Heart right ventricle (tissue), 16 donors: ENCODE measurements at places on chromosomes 1 and 21. TPM values are rescaled to one million over a fixed set of nuclear protein-coding genes. Genes with fewer than 3 reads are reported as not detected.
A peak's percentile ranks its signal among the peaks of the same experiment; 100 is the strongest.

CFAP74 gene
- not detected for total RNA-seq

DNA sequence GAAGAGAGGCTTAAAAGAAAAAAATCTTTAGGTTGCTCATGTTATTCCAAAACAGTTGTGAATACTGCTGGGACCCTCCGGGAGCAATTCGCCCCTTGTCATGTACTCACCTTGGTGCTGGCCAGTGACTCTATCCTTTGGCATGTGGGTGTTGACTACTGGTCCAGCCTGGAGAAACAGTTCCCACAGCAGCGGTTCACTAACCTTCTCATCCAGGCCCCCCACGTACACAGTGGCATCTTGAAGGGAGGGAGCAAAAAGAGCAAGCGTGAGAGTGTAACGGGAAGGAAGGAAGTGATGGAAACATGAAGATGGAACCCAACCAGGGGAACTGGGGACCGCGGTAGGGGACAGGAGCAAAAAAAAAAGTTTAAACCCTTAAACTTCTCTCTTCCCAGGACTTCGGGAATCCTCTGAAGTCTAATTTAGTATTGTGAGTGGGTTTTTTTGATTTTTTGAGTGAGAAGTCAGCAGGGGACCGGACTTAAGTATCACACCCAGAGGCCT, 494 bp downstream of the SF3B4 start:
- peaks cover 5% of the 10 kb centered on the region for H3K4me1 ChIP-seq
- peak overlapping the region; percentile 84 for H3K4me3 ChIP-seq
- no peaks in the 10 kb centered on the region for H3K27me3 ChIP-seq
- peak overlapping the region; percentile 98 for H3K27ac ChIP-seq
- DNase-seq: no peak

FCRL1 gene
- total RNA-seq: not detected

DNA sequence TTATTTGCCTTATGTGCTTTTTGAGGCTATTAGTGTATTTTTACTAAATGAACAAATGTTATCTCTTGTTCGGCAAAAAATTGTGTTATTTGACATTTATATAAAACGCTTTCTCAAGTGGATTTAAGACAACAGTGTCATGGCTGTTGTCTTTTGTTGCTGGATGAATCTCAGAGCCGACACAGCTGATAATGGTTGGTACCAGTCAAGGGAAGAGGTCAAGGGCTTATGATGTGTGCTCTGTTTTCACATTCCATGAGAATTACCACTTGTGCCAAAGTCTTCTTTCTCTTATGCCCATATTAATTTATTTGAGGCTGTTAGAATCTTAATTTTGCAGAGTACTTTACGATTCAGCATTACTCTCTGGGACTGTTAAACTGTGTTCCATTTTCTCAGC, 17.9 kb upstream of the CD101 start:
- H3K4me1 ChIP-seq: peaks cover 22% of the 10 kb centered on the region
- no peaks in the 10 kb centered on the region for H3K27me3 ChIP-seq
- peaks cover 30% of the 10 kb centered on the region for H3K36me3 ChIP-seq
- DNase-seq: no peak

- no peak within 1 kb of the TSS for H3K27ac ChIP-seq
- H3K4me3 ChIP-seq: no peak within 1 kb of the TSS
- H3K27me3 ChIP-seq: no peaks in the 10 kb centered on the region
- H3K4me1 ChIP-seq: peaks cover 12% of the 10 kb centered on the region
These were observed at the start of gene TMCO2 for GRCh38 chr1:40247655-40248054. TMCO2 (plus strand) TSS chr1:40247937; CDS start chr1:40247994, 57 bp downstream.

- no peak overlapping the region for H3K4me3 ChIP-seq
- DNase-seq: no peak
- H3K36me3 ChIP-seq: no peaks in the 10 kb centered on the region
- no peaks in the 10 kb centered on the region for H3K27me3 ChIP-seq
- no peak overlapping the region for H3K27ac ChIP-seq
- peaks cover 28% of the 10 kb centered on the region for H3K4me1 ChIP-seq
These were observed 7.5 kb upstream of the CSRP1 start for GRCh38 chr1:201514466-201514865.

- H3K4me3 ChIP-seq: no peak overlapping the region
- no peak for DNase-seq
- peaks cover 23% of the 10 kb centered on the region for H3K36me3 ChIP-seq
- H3K27ac ChIP-seq: peak overlapping the region; percentile 14
These were observed 111.1 kb downstream of the NEK7 start for GRCh38 chr1:198267921-198268320.

- no peak overlapping the region for H3K27ac ChIP-seq
- DNase-seq: no peak
- no peak overlapping the region for H3K4me3 ChIP-seq
- no peaks in the 10 kb centered on the region for H3K36me3 ChIP-seq
- H3K27me3 ChIP-seq: no peaks in the 10 kb centered on the region
These were observed 79.0 kb downstream of the PTPN14 start for GRCh38 chr1:214472364-214472763.

MYBPH gene
- not detected for total RNA-seq

DNA sequence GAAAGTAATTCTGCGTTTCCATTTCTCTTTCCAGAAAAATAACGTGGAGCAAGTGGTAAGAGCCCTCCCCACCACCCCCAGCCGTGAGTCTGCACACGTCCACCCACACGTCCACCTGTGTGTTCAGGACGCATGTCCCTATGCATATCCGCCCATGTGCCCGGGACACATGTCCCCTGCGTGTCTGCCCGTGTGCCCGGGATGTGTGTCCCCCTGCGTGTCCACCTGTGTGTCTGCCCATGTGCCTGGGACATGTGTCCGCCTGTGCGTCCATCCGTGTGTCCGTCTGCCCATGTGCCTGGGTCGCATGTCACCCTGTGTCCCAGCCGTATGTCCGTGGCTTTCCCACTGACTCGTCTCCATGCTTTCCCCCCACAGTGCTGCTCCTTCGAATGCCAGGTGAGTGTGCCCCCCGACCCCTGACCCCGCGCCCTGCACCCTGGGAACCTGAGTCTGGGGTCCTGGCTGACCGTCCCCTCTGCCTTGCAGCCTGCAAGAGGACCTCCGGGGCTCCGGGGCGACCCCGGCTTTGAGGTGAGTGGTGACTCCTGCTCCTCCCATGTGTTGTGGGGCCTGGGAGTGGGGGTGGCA, 5.6 kb downstream of the COL6A1 start:
- peaks cover 7% of the 10 kb centered on the region for H3K4me1 ChIP-seq
- H3K4me3 ChIP-seq: no peak overlapping the region
- no peak overlapping the region for H3K27ac ChIP-seq
- H3K27me3 ChIP-seq: no peaks in the 10 kb centered on the region

DNA sequence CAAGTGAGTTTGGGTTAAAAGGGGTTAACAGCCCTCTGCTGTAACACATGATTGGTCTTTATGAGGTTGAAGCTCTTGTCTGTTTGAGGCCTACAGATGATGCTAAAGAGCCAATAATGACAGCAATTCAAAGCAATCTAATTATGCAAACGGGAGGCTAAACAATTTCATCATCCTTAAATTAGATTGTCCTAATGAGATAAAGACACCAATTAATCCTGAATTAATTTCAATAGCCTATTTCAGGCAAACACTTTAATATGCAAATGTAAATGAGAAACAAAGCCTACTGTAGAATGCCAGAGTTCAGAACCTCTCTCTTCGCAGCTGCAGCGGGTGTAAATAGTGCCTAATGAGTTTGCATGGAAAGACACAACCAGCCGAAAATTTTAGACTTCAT, 504.7 kb upstream of the PBX1 start:
- no peak overlapping the region for H3K27ac ChIP-seq
- H3K36me3 ChIP-seq: no peaks in the 10 kb centered on the region
- no peaks in the 10 kb centered on the region for H3K4me1 ChIP-seq
- DNase-seq: no peak

- no peaks in the 10 kb centered on the region for H3K36me3 ChIP-seq
- H3K4me3 ChIP-seq: no peak overlapping the region
- DNase-seq: no peak
- no peaks in the 10 kb centered on the region for H3K27me3 ChIP-seq
These were observed 23.5 kb downstream of the LRIG2 start for GRCh38 chr1:113096493-113096892.

DNA sequence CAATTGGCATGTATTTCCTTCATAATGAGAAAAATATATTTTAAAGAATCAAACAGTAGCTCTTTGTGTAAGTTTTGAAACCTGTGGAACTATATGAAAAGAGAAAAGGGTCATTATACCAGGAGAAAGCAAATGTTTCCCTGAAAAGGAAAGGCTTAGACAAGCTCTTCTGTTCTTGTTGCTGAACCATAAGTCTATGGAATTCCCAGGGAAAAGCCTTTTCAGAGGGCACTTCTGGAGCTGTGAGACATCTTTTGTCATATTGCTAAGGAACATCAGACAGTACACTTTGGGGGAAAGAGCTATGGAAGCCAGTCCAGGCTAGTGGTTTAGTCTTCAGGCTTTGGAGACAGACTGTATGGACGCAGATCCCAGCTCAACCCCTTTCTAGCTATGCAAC, 12.1 kb upstream of the SHCBP1L start:
- no peak overlapping the region for H3K27ac ChIP-seq
- no peaks in the 10 kb centered on the region for H3K27me3 ChIP-seq
- peaks cover 9% of the 10 kb centered on the region for H3K4me1 ChIP-seq
- no peaks in the 10 kb centered on the region for H3K36me3 ChIP-seq

RCAN3 gene
- total RNA-seq: 3.6 TPM

GRCh38 chr1:209368864-209369598, 214.5 kb upstream of the CAMK1G start:
- H3K27ac ChIP-seq: no peak overlapping the region
- no peaks in the 10 kb centered on the region for H3K36me3 ChIP-seq
- DNase-seq: no peak
- no peak overlapping the region for H3K4me3 ChIP-seq
- H3K4me1 ChIP-seq: peaks cover 12% of the 10 kb centered on the region
- no peaks in the 10 kb centered on the region for H3K27me3 ChIP-seq

GRCh38 chr1:109733236-109733870, 7.5 kb downstream of the GSTM3 start:
- no peak overlapping the region for H3K4me3 ChIP-seq
- H3K36me3 ChIP-seq: peaks cover 30% of the 10 kb centered on the region
- no peaks in the 10 kb centered on the region for H3K27me3 ChIP-seq
- no peak overlapping the region for H3K27ac ChIP-seq
- no peaks in the 10 kb centered on the region for H3K4me1 ChIP-seq

E2F2 gene
- 0.36 TPM for total RNA-seq

GRCh38 chr1:27832762-27833161, 2.2 kb downstream of the PPP1R8 start:
- H3K27me3 ChIP-seq: no peaks in the 10 kb centered on the region
- peaks cover 40% of the 10 kb centered on the region for H3K4me1 ChIP-seq
- no peak overlapping the region for H3K27ac ChIP-seq
- H3K36me3 ChIP-seq: peaks cover 46% of the 10 kb centered on the region

GRCh38 chr21:35559829-35560225, 500.5 kb downstream of the SETD4 start:
- no peak overlapping the region for H3K4me3 ChIP-seq
- peaks cover 6% of the 10 kb centered on the region for H3K27me3 ChIP-seq
- H3K27ac ChIP-seq: no peak overlapping the region
- peaks cover 16% of the 10 kb centered on the region for H3K4me1 ChIP-seq
- no peaks in the 10 kb centered on the region for H3K36me3 ChIP-seq

DNA sequence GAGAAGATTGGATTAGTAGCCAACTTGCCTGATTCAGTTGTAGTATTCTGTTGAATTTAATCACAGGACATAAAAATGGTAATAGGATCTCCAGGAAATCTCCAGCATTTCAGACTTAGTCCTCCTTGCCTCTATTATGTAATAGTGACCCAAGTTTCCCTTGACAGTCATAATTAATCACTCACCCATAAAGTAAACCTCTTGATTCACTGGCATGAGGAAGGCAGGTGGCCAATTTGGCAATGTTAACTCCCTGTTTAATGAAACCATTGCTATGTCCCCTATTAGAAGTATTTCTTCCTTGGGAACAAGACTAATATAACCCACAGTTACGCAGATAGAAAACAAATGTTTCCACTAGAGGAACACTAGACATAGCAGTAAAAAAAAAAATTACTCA, 604.8 kb upstream of the CXADR start:
- no peaks in the 10 kb centered on the region for H3K27me3 ChIP-seq
- DNase-seq: no peak
- no peaks in the 10 kb centered on the region for H3K36me3 ChIP-seq
- H3K4me1 ChIP-seq: no peaks in the 10 kb centered on the region
- no peak overlapping the region for H3K4me3 ChIP-seq

KLHDC8A gene
- not detected for total RNA-seq

DNA sequence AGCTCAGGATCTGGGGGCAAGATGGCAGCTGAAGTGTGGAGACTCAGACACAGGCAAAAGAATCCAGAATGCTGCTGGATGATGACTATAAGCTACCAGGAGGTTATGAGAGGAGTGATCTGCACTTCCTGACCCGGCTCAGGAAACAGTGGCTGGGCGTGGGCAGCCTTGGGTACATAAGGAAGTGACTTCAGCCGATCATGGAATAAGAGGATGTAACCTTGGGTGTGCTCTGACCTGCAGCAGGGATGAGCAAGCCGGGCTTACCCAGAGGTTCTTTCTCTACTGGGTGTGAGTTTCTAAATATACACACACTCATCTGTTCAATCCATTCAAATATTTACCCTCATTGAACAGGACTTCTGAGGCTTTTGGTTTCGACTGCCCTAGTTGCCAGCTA, 62.7 kb downstream of the CD34 start:
- H3K27me3 ChIP-seq: no peaks in the 10 kb centered on the region
- H3K4me1 ChIP-seq: peaks cover 78% of the 10 kb centered on the region
- DNase-seq: peak; percentile 70
- H3K27ac ChIP-seq: peak overlapping the region; percentile 35
- no peak overlapping the region for H3K4me3 ChIP-seq
- peaks cover 3% of the 10 kb centered on the region for H3K36me3 ChIP-seq

DNA sequence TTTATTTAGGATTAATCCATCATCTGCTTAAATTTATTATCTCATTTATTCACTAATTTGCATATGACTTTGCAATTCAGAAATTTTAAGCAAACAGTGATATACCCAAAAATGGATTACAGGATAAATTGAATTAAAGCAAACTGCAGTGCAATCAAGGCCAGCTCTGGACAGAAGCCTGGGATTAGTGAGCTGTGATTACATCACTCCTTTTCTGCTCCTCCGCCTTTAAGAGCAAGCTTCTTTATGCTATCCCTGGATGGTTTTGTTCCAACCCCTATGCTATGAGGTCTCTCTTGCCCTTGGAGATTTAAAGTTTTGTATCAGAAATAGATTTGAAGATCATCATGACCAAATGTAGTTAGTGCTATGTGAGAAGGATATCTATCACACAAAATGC, 32.6 kb downstream of the GPR52 start:
- no peaks in the 10 kb centered on the region for H3K4me1 ChIP-seq
- DNase-seq: no peak

- no peaks in the 10 kb centered on the region for H3K4me1 ChIP-seq
- no peaks in the 10 kb centered on the region for H3K27me3 ChIP-seq
- H3K27ac ChIP-seq: no peak overlapping the region
- no peak overlapping the region for H3K4me3 ChIP-seq
- DNase-seq: no peak
These were observed 32.0 kb downstream of the PTAFR start for GRCh38 chr1:28144203-28145135.

GRCh38 chr1:6646499-6647148, 22.0 kb downstream of the THAP3 start:
- H3K36me3 ChIP-seq: peaks cover 18% of the 10 kb centered on the region
- no peaks in the 10 kb centered on the region for H3K27me3 ChIP-seq
- H3K4me3 ChIP-seq: no peak overlapping the region
- DNase-seq: no peak
- no peak overlapping the region for H3K27ac ChIP-seq
